ENCODE measurements at places on chromosomes 5 and 9.

DNA sequence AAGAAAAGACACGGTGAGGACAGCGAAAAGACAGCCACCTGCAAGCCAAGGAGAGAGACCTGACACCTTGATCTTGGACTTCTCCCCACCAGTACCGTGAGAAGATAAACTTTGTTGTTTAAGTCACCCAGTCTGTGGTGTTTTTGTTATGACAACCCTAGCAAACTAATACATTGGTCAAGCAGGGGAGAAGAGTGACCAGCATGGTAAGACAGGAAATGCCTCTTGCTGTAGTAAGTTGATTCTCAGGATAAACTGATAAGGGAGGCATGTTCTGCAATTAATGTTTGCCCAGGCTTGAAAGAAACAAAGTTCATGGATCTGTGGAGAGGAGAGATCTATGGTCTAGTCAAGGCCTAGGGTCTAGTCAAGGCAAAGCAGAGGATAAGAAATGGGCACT lies 801.2 kb downstream of the MAT2B start:
- peak; percentile 12 for DNase-seq

DNA sequence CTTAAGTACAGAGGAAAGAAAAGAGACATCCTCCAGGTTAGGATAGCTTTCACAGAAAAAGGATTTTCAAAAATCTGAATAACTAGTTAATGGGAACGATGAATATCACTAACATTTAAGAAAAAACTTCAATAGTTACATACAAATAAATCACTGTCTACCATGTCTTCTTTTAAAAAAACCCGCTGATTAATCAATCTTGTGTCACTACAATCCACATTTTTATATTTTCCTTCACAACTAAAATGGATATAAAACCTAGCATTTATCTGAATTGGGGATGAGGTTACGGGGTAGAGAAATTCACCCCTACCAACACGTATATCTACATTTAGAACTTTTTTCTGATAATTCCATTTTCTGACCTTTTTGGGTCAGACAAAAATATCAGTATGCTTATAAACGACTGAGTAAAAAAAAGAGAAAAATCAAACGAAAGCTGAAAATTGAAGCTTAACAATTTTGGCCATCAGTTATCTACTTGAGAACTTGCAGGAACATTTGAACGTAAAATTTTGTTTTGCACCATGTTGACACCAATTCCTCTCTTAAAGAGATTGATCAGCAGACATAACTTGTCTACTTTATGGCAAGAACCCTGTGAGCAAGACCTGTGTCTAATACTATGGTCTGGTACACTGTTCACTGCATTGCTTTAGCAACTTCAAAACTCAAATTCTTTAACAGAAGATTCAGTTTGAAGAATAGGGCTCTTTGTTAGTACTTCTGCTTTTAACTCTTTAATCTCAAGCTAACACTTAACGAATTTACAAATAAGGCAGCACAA lies 4.8 kb downstream of the NR3C1 start:
- DNase-seq: peak; percentile 26

DNA sequence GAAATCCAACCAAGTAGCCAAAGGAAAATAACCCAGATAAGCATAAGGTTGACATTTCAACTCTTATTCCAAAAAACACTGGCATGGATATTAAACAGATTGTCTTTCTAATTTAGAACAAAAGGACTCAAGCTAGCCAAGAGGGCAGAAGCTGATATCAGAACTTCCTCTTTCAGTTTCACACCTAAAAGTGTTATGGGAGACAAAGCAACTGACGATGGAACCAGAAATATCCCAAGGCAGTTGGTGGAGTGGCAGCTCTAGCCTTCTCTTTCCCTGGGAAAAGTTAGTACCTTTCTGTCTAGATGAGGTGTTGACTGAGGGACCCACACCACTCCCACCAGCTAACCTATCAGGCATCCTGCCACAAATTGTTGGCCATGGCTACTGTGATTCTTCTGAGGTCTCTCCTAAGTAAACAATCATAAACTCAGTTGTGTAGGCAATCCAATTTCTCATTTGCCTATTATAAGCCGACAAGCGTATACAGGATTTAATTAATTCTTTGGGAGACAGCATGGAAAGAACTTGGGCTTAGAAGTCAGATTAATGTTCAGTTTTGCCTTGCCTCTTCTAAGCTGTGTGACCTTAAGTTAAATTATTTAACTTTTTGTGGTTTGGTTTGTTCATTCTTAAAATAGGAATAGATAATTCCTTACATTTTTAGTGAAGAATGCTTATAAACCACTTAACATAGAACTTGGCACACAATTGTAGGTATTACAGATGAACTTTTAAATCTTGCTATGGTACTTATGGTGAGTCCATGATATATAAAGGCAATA lies 110.9 kb upstream of the ADAMTSL1 start:
- DNase-seq: peak; percentile 40

DNA sequence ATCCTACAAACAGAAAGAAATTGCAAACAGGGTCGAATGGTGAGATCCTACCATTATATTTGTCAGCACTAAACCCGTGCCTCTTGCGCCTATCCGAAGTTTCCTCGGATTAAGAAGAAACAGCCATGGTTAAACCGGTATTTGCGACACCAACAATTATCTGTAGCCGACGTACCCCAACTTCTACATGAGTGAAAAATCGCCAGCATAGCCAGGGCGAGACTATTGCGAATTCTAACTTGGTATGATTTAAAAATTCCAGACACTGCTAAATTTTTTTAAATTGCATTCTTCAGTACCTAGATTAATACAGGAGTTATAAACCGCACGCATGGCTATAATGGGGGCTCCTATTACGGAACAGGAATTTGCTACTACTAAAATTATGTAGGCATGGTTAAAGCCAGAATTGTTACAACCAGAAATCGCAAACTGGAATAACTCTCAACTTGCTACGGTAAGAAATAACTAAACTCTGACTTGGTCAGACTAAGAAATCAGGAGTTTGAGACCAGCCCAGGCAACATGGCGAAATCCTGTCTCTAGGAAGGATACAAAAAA lies 25.3 kb upstream of the ANXA2R start:
- DNase-seq: peak; percentile 49

- peak; percentile 1 for DNase-seq
Observed at GRCh38 chr5:2205596-2206226, 323.0 kb upstream of the IRX4 start.

GRCh38 chr5:74096325-74096724 lies 470.3 kb downstream of the ARHGEF28 start:
- no peak for DNase-seq

DNA sequence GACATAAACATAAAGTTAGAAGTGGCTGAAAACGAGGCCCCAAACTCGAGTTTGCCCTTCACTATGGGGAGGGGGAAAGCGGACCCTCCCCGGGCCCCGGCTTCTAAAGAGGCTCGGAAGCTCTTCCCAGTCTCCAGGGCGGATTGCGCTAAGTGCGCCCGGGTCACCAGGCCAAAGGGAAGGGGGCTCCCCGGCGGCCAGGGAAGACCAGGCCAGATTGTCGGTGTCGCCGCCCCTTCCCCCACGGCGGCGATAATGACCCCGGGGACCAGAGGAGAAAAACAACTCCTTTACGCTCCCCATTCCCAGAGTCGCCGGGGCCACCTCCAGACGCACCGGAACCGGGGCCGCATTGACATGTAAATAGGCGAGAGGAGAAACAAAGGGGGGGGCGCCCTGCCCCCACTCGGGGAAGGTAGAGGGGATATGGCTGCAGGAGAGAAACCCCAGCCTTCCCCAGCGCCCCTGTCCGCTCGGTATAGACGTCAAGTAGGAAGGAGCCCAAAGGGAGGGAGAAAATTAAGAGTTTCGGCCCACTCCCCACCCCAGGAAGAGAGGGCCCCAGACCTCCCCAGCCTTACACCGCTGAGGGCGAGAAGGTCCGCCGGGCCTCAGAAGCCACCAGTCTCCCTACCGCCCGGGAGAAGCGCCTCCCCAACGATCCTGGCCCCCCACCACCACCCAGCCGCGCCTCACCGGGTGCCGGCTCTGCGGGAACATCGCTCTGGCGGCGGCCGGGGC lies 1.7 kb downstream of the TLE1 start:
- DNase-seq: peak; percentile 53

DNA sequence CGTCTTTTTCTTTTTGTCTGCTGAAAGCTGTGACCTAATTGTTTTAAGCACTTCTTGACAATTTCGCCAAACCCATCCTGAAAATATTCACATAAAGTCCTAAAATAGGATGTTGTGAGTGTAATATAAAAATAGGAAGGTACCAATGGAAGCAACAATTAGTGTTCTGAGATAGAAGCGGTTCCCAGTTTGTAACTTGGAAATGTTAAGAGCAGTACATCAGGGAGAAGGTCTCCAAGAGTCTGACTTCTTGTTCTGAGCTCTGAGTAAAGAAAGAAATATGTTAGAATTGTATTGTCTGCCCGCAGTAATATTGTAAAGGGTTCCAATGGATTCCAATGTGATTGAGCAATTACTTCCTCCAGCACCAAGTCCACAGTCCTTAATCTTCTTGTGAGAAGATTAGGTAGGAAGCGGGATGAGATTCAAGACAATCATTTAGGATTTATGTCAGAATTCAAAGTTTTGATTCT lies 3.9 kb downstream of the VCAN start:
- DNase-seq: peak; percentile 90

Data from M059J (cell line).